ENCODE measurements at places on chromosomes 12 and 14.

GRCh38 chr12:76856018-76856644, 22.7 kb downstream of the CSRP2 start:
- no peak for DNase-seq

- DNase-seq, result no peak
These were observed 18.5 kb downstream of the RPGRIP1 start for GRCh38 chr14:21298358-21298757.

DNA sequence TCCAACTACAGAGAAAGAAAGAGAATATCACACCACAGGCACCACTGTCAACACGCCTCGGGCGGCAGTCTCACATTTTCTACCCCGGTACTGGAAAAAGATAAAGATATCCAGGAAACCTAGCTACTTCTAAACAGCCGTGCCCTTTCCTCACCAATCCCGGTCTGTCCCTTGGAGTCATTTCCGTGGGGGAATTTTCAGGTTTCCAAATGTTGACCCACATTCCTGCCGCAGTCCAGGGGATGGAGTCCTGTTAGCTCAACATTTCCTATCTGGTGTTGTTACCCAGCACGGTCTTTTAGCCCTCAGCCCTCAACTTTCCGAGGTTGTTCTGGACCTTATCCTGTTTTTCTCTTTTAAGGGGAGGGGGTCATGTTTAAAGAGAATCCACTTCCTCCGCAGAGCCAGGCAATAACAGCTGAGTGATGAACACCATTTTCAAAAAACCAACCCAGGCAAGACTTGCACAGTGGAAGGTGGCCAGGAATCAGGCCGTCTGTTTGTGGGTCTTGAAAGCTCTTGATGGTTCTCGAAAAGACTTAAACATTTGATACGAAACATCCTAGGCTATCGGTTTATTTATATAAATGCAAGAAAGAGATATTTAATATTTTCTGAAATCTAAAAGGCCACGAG, 4.6 kb downstream of the SSH1 start:
- no peak for DNase-seq

DNA sequence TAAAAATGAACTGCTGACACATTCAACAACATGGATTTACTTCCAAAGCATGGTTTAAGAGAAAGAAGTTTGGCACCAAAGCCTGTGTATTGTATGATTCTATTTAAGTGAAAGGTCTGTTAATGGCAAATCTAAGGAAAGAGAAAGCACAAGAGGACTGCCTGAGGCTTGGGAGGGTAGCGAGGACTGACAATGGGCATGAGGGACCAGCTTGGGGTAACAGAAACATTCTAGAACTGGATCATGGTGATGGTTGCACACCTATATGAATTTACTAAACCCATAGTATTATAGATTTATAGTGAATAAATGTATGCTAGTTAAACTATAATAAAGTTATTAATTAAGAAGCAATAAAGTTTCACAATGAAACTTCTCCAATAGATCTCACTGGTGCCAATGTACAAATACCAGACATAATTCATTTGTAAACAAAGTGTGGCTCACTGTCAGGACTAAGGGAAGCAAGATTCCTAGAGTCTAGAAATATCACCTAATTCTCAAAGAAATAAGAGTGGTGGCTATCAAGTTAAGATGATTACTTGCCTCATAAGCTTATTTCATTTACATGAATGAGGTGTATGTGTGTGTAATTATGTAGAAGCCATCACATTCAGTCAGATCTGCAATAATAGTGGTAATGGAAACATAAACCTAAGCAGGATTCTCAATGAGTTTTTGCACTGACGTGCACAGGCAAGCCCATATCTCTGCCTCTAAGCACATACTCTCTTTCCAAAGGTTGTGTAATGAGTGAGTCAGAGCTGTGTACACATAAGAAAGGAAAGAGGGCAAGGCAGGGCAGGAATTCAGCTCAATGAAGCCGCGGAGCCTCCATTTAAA, 353.4 kb downstream of the KCNH5 start:
- peak; percentile 87 for DNase-seq

- no peak for DNase-seq
These were observed 44.3 kb downstream of the TEAD4 start for GRCh38 chr12:3003357-3003992.

- no peak for DNase-seq
These were observed 39.1 kb upstream of the STAB2 start for GRCh38 chr12:103547929-103548328.

DNA sequence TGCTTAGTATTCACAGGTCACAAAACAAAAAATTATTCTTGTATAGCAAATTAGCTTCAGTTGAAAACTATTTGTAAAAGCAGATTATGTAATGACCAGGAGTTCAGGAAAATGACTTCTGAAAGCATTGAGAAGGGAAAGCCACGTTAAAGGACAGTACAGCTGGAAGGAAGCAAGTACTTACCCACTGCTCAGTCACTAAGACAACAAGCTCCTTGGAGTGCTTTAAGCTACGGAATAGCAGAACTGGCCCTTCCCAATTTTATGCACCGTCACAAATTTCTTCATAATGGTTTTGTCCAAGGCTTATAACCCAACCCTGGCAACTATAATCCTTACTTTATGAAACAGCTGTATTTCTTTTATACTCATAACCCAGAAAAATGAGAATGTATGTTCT, 13.0 kb upstream of the SNAPC1 start:
- DNase-seq, result no peak

GRCh38 chr12:5492562-5492961, 60.7 kb downstream of the NTF3 start:
- DNase-seq, result no peak

DNA sequence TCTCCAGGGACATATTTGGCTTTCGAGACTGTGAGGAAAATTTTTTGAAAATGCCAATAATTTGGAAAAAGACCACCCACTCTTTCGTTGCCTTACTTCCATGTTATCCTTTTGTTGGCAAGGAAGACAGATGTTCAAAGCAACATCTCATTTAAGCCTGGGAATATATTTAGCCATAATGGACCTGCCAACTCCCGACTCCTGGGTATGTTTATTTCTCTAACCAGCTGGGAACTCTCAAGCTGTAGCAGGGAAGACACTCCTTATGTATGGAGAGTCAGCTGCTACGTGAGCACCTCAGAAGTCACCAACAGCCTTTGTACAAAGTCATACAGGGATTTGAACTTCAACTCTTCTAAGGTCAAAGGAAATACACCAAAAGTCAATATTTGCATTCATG, 96.5 kb upstream of the DAAM1 start:
- DNase-seq, result no peak

DNA sequence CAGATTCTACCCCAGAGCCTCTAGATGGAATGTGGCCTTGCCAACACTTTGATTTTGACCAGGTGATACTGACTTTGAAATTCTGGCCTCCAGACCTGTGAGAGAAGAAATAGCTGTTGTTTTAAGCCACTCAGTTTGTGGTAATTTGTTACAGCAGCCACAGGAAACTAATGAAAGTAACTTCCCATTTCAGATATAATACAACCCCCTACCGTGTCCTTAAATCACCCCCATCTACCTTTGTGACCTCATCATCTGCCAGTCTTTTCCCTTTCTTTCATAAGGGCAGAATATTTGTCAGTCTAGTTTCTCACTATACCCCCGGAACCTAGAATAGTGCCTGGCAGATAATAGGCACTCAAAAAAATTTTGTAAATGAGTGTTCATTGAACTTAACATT, 39.6 kb downstream of the PPP4R4 start:
- DNase-seq, result no peak

DNA sequence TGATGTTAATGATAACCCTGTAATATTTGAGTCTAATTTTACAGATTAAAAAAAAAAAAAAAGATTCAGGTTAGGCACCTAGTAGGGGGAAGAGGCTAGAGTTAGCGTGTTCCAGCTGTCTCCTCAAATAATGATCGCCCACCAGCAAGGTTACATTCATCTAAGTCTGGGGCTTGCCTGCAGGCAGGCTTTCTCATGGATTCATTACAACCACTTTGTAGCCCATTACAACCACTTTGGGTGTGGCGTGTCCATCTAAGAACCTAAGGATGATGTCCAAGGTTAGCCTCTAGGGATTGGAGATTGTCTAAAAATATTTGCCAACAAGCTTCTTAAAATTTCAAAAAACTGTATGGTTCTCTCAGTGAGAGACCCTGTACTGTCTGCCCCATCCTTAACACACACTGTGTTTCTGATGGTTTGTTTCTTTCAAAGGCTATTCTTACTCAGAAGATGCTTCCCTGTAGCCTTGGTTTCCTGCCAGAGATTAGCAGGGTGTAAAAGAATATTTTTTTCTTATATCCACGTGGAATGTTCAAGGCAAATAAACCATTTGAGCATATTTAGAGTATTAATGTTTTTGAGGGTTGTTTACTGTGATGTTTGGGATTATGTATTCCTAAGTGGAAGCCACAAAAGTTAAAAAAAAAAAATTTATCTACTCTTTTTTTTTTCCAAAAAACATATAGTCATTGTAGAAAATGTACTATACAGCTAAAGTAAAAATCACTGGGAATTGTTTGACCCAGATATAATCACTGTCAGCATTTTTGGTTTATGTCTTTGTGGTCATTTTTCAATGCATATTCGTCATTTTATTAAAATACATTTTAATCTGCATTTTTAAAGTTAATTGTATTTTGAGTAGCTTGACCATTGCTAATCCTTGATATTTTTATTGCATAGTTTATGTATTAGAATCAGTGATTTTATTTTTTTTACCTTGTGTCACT, 1.7 kb downstream of the DYNC1H1 start:
- DNase-seq, result peak; percentile 27

DNA sequence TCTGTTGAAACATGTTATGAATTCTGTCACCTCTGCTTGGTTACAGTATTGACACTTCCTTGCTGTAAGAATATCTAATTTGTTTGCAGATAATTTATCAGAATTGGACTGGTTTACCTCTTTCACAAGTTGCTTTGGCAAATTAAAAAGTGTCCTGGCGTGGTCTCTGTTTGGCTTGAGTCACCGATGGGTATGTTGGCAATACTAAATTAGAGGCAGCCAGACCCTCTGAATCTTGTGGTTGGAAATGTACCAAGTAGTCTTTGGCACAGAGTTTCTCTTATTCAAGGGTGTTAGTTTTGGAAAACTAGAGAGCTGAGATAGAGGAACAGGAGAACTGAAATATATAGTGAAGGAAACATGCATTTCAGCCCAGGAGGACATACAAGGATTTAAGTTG, 521.1 kb upstream of the MGAT4C start:
- peak; percentile 19 for DNase-seq

DNA sequence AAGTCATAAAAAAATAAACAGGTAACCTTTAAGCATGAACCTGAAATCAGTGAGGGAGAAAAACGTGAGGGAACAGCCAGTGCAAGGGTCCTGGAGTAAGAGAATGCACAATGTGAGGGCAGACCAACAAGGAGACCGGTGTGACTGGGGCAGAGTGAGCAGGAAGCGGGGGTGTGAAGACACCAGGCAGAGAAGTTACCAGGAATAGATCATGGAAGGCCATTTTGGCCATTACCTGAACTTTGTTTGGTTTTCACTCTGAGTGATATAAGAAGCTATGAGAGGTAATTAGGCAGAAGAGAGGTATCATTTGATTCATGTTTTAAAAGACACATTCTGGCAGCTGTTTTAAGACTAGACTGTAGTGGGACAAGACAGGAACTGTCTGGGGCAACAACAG, 15.0 kb downstream of the PAH start:
- DNase-seq, result no peak

DNA sequence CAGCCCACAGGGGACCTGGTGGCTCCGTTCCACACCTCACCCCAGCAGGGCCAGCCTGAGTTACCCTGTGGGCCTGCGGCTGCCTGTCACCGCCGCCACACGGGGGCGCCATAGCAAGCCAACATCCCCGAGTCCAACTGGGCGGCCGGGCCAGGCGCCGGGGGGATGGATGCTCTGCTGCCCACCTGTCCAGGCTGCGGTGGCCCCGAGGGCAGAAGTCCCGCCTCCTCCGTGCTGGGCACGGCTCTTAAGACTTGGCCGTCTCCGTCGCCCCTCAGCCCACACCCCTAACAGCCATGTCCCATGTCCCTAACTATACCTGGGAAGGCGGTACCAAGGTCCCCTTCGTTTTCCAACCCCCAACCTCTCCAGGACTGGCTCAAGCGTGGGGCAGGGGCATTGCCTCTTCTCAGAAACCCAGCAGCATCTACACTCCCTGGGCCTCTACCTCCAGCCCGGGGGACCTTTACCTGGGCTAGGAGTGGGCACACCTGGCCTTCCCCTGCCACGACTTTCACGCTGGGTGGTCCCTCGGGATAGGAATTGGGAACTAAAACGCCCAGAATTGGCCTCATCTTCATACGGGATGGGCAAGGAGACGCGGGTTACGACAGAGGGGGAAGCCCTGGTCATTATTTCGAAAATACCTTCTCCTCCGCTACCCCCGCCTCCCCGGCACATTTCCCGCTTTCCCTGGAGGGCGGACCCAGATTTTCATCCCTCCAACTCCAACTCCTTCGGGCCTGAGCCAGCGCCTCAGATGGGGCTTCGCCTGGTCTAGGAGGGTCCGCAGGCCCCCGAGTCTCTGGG, 1.1 kb upstream of the CYP46A1 start:
- DNase-seq, result peak; percentile 20

DNA sequence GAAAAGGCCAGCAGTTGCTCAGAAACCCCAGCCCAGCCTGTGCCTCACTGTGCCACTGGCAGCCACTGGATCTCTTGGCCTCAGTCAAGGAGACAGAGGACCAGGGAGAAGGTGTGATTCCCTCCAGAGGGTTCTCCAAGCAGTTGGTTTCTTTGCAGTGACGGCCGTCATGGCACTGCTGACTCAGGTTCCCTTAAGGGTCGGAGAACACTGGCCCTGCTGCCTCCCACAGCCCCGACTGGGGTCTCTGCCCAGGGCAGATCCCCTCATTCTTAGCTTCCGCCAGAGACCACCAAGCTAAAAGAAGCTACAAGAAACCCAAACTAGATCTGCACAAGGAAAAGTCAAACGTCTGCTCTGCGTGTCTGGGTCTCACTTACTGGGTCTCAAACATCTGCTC, 16.4 kb downstream of the TSPAN11 start:
- DNase-seq, result no peak

DNA sequence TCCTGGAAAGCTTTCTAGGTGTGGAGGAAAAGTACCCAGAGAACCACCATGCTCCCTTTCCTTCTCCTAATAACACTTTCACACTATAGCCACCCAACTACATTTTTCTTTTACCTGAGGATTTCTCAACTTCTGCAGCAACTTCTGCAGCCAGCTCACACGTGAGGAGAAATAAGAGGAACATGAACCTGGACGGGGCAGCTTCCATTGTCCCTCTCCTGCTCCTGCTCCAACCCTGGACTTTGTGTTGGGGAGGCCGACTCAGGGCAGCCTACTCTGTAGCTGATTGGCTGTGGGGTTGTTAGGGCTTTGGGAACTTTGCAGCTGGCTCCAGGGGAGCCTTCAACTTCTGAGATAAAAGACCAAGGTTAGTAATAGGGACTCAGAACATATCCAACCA, at the start of gene ERP27:
Gene ERP27 (minus strand): TSS at position 237 of the 400 bp plus-strand sequence. CDS start 29 bp downstream, at position 208.
- DNase-seq, result no peak

- DNase-seq, result no peak
These were observed 25.9 kb downstream of the PPP4R3A start for GRCh38 chr14:91484186-91484585.

GRCh38 chr12:64525461-64526160, 73.7 kb downstream of the TBK1 start:
- no peak for DNase-seq
